ENCODE measurements at places on chromosomes 2 and 18.

DNA sequence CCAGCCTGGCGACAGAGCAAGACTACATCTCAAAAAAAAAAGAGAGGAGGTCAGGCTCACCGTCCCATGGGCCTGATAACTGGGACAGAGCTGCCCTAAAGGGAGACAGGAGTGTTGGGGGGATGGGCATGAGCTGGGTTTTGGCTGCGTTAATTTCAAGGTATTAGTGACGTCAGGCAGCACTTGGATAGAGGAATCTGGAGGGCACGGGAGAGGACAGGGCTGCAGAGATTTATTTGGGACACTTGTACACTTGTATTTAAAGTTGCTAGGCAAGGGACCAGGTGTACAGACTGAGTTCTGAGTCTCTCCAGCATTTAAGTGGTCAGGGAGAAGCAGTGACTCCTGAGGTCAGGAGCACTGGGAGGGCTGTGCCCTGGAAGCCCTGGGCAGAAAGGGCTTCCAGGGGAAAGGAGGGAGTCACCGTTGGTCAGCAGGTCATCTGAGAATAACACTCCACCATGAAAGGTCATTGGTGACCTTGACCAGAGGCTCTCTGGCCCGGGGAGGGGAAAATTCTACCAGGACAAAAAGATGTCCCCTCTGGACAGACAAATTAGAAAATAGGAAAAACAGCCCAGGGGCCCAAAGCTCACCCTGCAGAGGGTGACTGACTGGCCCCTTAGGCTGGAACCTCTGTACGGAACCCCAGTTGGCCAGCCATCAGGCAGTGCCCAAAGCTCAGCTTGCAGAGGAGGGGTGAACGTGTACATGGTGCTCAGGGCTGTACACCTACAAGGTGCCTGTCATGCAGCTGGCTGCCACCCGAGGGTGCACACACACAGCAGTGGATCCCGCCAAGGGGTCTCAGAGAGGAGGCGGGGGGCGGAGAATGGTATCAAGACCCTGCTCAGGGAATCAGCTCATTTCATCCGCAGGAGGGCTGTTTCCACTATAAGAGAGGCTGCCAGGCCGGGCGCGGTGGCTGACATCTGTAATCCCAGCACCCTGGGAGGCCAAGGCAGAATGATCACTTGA is 23.0 kb upstream of the CNNM3 start:
- DNase-seq = no peak

DNA sequence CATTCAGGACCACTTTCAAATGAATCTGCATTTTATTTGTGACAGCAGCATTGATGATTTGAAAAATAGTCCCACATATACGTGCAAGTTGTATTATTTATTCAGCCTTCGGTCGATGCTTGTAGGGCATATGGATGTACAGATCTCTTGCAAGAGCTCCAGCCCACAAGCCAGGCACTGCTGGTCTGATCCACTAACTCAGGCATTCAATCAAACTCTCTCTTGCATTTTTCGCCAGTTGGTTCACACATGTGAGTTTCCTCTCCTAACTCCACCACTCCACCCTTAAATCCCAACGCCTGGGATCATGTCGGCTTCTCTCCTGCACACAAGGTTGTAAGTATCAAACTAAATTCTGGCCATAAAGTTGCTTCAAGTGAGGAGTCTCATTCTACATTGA is 318.7 kb downstream of the CYP26B1 start:
- DNase-seq = no peak

DNA sequence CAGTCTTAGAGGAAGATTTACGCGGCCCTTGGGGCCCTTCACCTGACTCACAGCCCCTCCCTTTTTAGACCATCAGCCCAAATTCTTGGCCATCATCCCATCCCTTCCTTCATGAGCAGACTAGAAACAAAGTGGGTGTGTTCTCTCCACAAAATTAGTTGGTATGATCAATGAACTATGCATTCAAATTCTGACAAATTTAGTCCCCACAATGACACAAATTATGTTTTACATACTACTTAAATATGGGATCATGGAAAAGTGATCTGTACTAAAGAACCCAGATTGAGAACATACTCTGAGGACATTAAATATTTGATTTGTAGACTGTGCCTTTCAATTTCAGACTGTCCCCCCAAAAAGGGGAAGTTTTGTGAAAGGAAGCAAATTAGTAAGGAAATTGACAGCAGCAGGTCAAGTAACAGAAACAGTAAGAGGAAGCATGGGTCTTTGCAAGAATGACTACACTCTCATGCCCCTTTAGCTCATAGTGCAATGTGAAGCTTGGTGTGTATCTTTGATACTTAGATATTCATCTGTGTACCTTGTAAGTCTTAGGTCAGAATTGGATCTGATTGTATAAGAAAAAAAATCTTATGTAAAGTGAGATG is 2.2 kb upstream of the MAPRE2 start:
- DNase-seq = no peak

DNA sequence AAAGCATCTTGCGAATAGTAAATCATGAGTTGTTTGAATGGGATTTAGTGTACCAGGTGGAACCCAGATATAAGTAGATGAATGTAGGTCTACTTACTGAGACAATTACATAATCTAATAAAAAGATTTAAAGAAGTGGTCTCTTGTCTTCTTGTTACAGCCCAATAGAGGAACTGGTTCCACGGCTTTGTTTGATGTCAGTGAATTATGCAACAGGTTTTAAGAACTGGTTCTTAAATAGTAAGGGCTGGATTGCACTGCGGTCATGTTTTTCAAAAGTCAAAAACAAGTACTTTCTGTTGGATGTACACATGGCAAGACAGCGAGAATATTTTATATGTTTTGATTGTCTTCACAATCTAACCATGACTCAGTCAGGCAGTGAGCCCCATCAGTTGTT is 15.4 kb upstream of the SLC9A2 start:
- no peak for DNase-seq

DNA sequence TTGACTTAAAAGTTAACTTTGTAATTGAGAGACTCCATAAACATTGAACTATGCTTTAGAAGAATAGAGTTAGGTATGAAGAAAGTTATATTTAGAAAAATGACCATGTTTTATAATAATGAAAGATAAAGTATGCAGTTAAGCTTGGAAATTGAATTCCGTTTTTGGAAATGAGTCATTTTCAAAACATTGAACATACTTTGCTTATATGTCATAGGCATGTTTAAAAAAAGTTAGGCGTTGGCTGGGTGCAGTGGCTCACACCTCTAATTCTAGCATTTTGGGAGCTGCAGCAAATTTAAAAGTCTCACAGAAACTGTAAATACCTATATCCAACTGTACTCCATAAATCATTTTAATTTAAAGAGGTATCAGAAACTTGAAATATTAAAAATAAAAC is 607.4 kb downstream of the CBLN2 start:
- DNase-seq = no peak

GRCh38 chr18:46319783-46320182 is 215.6 kb downstream of the HAUS1 start:
- no peak for DNase-seq

DNA sequence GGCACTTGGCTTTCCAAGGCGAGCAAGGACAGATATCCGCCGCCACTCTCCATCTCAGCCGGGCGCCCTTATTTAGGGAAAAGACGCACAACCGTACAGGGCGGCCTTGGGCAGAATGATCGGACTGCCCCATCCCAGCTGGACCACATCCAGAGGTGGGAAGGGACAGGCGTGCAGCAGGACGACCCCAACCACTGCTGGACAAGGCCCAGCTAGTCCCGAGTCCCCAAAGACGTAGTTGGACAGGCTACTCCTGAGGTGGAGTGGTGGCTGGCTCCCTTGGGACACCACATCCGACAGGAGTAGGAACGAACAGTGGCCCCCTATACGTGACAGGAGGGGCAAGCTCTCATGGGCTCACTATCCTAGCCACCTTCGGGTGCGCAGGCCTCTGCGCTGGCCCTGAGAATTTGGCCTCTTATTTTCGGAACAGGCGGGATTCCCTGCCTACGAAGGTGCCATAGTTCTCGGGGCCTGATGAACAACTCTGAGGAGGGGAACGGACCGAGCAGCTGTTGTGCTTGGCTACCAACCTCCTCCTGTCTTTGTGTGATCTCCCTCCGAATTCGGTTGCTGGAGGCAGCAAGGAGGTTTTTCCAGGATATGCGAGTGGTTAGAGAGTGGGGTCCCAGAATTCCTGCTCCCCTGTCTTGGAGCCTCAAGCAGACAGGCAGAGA is 2.3 kb downstream of the FEV start:
- DNase-seq = no peak

- DNase-seq = no peak
Observed at GRCh38 chr18:22005191-22005841, 164.1 kb upstream of the GATA6 start.

- no peak for DNase-seq
Observed at GRCh38 chr2:83069724-83070123, 1389.4 kb downstream of the SUCLG1 start.

- DNase-seq = no peak
Observed at GRCh38 chr2:224433442-224433841, 31.5 kb upstream of the FAM124B start.

GRCh38 chr18:70523035-70523791 is 234.4 kb downstream of the SOCS6 start:
- peak; percentile 94 for DNase-seq

DNA sequence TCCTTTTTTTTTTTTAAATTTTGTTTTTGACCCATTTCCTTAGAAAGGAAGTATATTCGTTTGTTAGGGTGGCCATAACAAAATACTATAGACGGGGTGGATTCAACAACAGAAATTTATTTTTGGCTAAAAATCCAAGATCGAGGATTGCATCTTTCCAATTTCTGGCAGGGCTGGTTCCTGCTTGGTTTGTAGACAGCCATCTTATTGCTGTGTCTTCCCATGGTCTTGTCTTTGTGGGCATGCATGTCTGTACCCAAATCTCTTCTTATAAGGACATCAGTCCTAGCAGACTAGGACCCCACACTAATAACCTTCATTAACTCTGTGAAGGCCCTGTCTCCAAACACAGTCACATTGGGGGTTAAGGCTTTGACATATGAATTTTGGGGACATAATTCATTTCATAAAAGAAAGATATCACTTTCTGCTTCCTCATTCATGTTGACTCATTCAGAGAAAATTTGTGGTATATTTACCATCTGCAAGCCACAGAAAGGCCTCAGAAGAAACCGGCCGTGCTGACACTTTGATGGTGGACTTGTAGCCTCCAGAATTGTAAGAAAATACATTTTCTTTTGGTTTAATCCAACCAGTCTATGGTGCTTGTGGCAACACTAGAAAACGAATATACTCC is 262.1 kb downstream of the LPIN1 start:
- no peak for DNase-seq

- DNase-seq = no peak
Observed at GRCh38 chr18:4691836-4692235, 236.7 kb upstream of the DLGAP1 start.

GRCh38 chr2:210586381-210586780 is 30.0 kb downstream of the CPS1 start:
- DNase-seq = no peak

DNA sequence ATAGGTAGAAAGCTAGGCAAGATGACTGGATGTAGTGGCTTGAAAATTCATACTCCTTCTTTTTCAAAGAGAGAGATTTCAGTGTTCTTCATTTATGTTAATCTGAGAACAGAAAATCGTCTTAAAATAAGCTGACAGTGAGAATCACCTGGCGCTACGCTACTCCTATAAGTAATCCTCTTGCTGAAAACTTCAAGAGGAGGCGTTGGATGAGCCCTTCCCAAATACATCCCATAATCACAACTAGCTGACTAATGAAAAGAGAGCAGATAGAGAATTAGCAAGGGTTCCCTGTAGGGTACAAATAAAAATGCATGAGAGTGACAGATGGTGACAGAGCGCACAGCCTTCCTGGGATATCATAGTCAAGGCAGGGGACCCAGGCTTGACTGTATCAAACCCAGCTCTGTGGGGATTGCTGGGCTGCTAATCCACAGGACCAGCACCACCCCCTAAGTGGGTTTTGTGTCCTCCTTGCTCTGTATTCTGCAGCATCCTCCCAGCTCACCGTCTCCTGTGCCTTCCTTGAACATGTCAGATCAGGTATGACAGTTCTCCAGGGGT is 280.2 kb downstream of the SP3 start:
- no peak for DNase-seq

- DNase-seq = no peak
Observed at GRCh38 chr2:55842046-55842445, 81.5 kb downstream of the EFEMP1 start.

DNA sequence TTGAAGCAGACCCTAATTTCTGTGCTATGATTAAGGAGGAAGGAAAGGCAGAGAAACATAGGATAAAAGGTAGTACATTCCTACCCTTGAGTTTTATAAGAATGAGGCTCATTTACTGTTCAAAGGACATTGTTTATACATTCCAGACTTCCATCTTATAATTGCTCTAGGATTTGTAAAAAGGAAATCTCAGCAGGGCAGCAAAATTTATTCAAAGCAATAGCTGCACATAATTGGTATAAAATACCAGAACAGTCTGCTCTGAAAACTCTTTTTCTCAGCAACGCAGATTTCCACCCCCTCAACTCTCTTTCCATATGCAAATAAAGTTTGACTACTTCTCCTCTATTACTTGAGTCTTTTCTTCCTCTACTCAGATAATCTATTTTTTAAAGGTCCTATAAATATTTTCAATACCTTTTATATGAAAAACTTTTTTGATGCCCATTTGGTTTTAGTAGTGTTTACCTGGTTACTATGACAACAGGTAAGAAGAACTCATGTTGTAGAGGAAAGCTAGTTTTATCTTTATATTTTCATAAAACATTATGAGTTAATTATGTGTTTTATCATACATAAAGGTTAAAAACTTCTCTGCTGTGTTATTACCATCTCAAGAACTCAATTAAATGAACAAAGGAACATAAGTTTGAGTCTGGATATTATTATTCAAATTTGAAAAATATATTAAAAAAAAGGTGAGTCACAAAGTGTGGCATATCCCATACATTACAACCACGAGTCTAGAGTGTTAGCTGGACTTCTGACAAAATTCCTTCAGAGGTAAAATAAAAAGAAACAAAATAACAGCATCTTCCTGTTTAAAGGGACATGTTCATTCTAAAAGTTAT is 19.9 kb downstream of the RBMS1 start:
- DNase-seq = no peak

GRCh38 chr2:128543646-128544045 is 225.0 kb upstream of the HS6ST1 start:
- no peak for DNase-seq

DNA sequence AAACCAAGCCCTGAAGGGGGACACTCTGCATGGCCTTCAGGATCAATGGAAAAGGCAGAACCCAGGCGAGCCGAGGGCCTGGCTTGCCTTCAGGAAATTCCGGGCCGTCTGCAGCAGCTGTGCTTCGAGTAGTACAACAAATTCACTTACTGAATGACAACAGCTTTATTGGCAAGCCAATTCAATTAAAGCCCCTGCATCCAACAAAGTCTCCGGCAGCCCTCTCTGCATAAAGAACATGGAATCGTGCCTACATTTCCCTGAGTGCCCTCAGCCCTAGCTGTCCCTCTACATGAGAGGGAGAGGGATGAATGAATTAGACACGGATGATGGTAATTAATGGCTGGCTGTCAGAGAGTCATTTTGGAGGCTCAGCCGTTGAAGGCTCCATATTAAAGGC is 189.0 kb downstream of the BCL11A start:
- no peak for DNase-seq

GRCh38 chr2:134306521-134306920 is 52.6 kb downstream of the MGAT5 start:
- no peak for DNase-seq
